Caco-2 (cell line): ENCODE measurements at places on chromosomes 6 and 20. TPM values are rescaled to one million over a fixed set of nuclear protein-coding genes. Genes with fewer than 3 reads are reported as not detected.

- DNase-seq, result no peak
- H3K27me3 ChIP-seq, result no peaks in the 10 kb centered on the region; the same call in 1 of the 2 replicates
- H3K4me3 ChIP-seq, result no peak overlapping the region
- no peak overlapping the region for H3K27ac ChIP-seq
Observed at GRCh38 chr6:6248651-6249050, 71.8 kb downstream of the F13A1 start.

GRCh38 chr20:59836767-59837166 is 96.7 kb downstream of the SYCP2 start:
- no peak for DNase-seq
- H3K4me3 ChIP-seq, result no peak overlapping the region
- 0 out of 2 replicates have a peak, but pooled peaks cover 2% of the 10 kb centered on the region for H3K27me3 ChIP-seq
- H3K36me3 ChIP-seq, result no peaks in the 10 kb centered on the region

DNA sequence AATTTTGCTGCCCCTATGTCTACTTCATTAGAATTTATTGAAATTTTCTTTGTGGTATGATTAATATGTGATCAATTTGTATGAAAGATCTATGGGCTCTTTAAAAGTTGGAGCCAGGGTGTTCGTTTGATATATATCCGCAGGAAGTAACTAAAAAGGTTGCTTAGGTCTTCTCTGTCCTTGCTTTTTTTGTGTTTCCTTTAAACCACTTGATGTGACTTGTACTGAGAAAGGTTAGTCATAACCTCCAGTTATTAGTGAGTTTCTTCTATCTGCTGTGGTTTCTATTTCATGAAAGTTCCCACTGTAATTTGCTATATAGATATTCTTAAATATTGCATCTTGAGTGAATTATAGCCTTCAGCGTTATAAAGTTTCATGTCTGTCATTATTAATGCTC is 585.3 kb upstream of the ARID1B start:
- H3K27me3 ChIP-seq, result no peaks in the 10 kb centered on the region; the same call in 1 of the 2 replicates
- H3K36me3 ChIP-seq, result no peaks in the 10 kb centered on the region
- DNase-seq, result no peak
- H3K4me1 ChIP-seq, result no peaks in the 10 kb centered on the region
- H3K27ac ChIP-seq, result no peak overlapping the region
- H3K4me3 ChIP-seq, result no peak overlapping the region

DNA sequence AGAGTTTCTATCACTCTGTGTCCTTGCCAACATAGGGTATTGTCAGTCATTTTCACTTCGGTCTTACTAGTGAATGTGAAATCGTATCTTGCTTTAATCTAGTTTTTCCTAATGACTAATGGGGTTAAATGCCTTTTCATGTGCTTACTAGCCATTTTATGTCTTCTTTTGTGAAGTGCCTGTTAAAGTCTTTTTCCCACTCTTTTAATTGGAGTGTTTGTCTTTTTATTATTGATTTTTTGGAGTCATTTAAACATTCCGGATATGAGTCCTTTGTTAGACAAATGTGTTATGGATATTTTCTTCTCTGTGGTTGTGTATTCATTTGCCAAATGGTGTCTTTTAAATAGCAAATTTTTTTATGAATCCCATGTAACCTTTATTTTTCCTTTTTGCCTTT is 194.6 kb downstream of the CDH26 start:
- no peak overlapping the region for H3K27ac ChIP-seq
- H3K4me1 ChIP-seq, result no peaks in the 10 kb centered on the region
- H3K36me3 ChIP-seq, result no peaks in the 10 kb centered on the region
- no peak overlapping the region for H3K4me3 ChIP-seq
- no peak for DNase-seq

GRCh38 chr6:112148103-112148502 is 60.7 kb downstream of the FAM229B start:
- DNase-seq, result no peak
- no peaks in the 10 kb centered on the region for H3K36me3 ChIP-seq
- no peaks in the 10 kb centered on the region for H3K27me3 ChIP-seq
- no peak overlapping the region for H3K27ac ChIP-seq
- H3K4me1 ChIP-seq, result no peaks in the 10 kb centered on the region
- no peak overlapping the region for H3K4me3 ChIP-seq

GRCh38 chr20:33948480-33948879 is 45.2 kb upstream of the RALY start:
- H3K36me3 ChIP-seq, result no peaks in the 10 kb centered on the region
- H3K27me3 ChIP-seq, result no peaks in the 10 kb centered on the region
- H3K4me1 ChIP-seq, result no peaks in the 10 kb centered on the region
- DNase-seq, result no peak
- H3K27ac ChIP-seq, result no peak overlapping the region

DNA sequence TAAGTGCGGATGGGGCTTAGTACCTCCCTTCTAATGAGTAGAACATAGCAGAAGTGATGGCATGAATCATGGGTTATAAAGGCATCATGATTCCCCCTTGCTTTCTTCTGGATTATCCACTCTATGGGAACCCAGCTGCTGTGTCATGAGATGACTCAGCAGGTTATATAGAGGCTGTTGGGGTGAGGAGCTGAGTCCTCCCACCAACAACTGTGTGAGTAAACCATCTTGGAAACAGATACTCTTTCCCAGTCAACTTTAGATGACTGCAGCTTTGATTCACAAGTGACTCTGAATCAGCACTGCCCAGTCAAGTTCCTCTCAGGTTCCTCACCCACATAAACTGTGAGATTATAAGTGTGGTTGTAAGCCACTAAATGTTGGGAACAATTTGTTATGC is 46.3 kb downstream of the FAM83B start:
- H3K4me3 ChIP-seq, result no peak overlapping the region
- no peak overlapping the region for H3K27ac ChIP-seq
- peaks cover 8% of the 10 kb centered on the region; the same call in 1 of the 2 replicates for H3K4me1 ChIP-seq
- no peaks in the 10 kb centered on the region for H3K27me3 ChIP-seq

DNA sequence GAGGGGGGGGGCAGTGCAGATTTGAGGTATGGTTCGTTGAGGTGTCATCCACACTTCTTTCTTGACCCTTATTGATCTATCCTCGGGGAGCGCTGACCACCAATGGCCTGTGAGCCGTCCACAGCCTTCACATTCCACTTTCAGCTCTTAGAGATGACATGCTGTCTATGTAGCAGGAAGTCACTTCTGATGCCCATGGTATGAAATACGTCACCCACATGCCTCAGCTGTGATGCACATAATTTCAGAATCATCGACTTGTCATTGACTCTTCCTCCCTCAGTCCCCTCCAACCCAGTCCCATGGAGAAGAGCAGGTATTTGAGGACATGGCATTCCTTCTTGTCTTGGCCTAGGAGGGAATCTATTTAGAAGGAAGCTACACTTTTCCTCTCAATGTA is 4.7 kb upstream of the ADGRF5 start:
- H3K27me3 ChIP-seq, result no peaks in the 10 kb centered on the region
- no peaks in the 10 kb centered on the region for H3K36me3 ChIP-seq
- H3K4me3 ChIP-seq, result no peak overlapping the region
- no peak for DNase-seq
- H3K4me1 ChIP-seq, result no peaks in the 10 kb centered on the region

- H3K36me3 ChIP-seq, result no peaks in the 10 kb centered on the region
- no peak for DNase-seq
- H3K27me3 ChIP-seq, result no peaks in the 10 kb centered on the region
- H3K4me3 ChIP-seq, result no peak overlapping the region
- H3K4me1 ChIP-seq, result no peaks in the 10 kb centered on the region
- no peak overlapping the region for H3K27ac ChIP-seq
Observed at GRCh38 chr6:71730284-71730683, 156.1 kb upstream of the RIMS1 start.

The OR12D3 gene
- not detected in 2 replicates for total RNA-seq

The SPATA25 gene
- 6.7 and 7.3 TPM in 2 replicates for total RNA-seq

The POFUT1 gene
- 148 and 158 TPM in 2 replicates for total RNA-seq

The MICAL1 gene
- total RNA-seq, result 11.7 and 11.8 TPM in 2 replicates
